ENCODE measurements at places on chromosomes 13 and 19. TPM values are rescaled to one million over a fixed set of nuclear protein-coding genes. Genes with fewer than 3 reads are reported as not detected.

GRCh38 chr13:75961911-75962310, 325.8 kb downstream of the LMO7 start:
- H3K4me1 ChIP-seq: no peaks in the 10 kb centered on the region
- no peaks in the 10 kb centered on the region for H3K36me3 ChIP-seq
- no peak overlapping the region for H3K4me3 ChIP-seq

DNA sequence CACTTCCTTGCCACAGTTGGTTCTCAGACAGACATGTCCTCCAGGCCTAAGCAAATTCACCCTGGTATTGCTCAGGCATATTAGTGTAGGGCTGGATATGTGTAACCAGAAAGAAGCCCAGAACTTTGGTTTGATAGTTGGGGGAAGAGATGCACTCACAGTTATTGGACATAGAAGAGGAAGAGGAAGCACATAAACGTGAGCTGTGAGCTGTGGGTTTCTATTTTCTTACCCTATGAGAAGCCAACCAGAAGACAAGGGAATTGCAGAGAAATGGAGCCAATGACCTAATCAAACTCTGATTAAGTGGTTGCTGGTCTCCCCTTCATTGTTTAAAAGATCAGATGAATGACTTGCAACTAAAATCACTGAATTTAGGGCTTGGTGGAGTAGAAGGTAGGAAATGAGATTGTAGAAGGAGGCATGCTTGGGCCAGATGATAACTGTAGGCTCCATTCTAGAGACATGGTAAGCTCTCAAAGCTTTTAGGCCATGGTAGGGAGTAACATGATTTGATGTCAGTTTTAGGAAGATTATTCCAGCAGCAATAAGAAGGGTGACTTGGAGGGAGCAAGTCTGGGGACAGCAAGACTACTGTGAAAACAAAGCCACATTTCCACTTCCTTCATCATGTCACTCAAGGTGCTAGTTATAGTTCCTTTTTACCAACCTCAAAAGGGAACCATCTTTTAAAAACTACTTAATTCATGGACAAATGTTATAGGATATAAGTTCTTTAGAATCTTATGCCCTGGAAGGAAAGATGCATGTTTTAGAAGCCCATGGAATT, 24.1 kb upstream of the WDFY2 start:
- H3K27me3 ChIP-seq: peaks cover 2% of the 10 kb centered on the region
- no peak overlapping the region for H3K27ac ChIP-seq
- H3K4me1 ChIP-seq: peaks cover 5% of the 10 kb centered on the region

- no peak overlapping the region for H3K27ac ChIP-seq
- DNase-seq: no peak
- peaks cover 13% of the 10 kb centered on the region for H3K27me3 ChIP-seq
- H3K36me3 ChIP-seq: no peaks in the 10 kb centered on the region
- no peak overlapping the region for H3K4me3 ChIP-seq
- peaks cover 11% of the 10 kb centered on the region for H3K4me1 ChIP-seq
Observed at GRCh38 chr19:46025835-46026234, 3.0 kb upstream of the PGLYRP1 start.

DNA sequence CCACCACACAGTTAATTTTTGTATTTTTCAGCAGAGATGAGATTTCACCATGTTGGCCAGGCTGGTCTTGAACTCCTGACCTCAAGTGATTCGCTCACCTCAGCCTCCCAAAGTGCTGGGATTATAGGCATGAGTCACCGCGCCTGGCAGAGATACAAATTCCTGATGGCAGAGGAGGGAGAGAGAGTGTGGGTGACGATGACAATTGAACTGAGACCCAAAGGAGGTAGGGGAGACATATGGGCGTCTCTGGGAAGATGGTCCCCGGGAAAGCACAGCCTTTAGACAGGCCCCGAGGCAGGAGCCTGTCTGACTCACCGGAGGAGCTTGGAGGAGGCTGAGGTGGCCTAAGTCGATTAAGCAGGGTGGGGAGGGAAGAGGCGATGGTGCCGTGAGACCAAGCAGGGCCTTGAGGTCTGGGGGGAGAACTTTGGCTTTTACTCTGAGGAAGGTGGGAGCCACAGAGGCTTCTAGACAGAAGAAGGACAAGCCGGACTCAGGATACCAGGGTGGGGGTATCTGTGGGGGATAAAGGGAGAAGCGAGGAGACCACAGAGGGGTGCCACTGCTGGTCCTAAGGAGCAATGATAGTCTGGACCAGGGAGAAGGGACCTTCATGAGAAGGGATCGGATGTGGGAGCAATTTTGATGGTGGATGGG, 38.2 kb downstream of the ARRDC2 start:
- no peak overlapping the region for H3K27ac ChIP-seq
- H3K27me3 ChIP-seq: peaks cover 3% of the 10 kb centered on the region
- DNase-seq: peak; percentile 36
- H3K36me3 ChIP-seq: no peaks in the 10 kb centered on the region

DNA sequence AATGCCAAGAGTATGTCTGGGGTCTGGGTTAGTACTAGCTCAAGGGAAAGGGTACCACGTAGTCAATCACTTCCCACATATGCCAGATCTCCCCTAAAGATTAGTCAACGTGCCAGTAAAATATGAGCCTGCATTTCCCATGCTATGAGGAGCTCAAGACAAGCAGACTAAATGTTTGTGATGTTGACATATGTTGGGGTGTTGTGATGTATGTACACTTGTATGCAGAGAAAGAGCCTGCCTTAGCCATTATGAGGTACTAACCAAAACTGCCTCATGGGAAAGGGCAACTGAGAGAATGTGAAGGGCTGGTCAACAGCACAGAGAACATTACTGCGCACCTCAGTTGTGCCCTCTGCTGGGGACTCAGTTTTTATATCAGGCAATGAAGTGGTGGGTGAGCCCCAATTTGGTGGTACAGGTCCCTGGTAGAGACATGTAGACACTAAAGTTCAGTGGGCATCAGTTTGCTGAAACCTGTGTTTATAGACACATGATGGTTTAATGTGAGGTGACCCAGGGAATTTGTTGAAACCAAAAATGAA, 287.0 kb downstream of the DCT start:
- no peaks in the 10 kb centered on the region for H3K27me3 ChIP-seq
- peak; percentile 32 for DNase-seq
- no peak overlapping the region for H3K27ac ChIP-seq
- no peaks in the 10 kb centered on the region for H3K36me3 ChIP-seq
- no peaks in the 10 kb centered on the region for H3K4me1 ChIP-seq
- H3K4me3 ChIP-seq: no peak overlapping the region

DNA sequence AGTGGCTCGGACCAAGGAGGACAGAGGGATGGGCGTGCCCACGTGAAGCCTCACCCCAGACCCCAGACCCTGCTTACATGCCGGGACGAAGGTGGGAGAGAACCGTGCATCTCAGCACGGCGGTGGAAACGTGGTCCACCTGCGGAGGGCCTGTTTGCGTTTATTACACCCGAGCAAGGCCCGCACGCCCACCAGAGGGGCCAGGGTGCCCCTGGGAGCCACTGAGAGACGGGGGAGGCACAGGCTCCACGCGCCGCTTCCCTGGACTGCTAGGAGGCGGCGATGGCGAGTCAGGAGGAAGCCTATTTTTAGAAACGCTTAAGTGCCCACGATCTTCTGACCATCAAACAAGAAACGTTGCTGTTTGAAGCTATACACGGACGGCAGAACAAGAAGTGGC, 80.7 kb downstream of the ATP11A start:
- DNase-seq: no peak
- H3K36me3 ChIP-seq: peaks cover 2% of the 10 kb centered on the region
- H3K4me3 ChIP-seq: no peak overlapping the region

Gene ERICH6B
- not detected for total RNA-seq
